ENCODE measurements at places on chromosomes 3 and 15.

DNA sequence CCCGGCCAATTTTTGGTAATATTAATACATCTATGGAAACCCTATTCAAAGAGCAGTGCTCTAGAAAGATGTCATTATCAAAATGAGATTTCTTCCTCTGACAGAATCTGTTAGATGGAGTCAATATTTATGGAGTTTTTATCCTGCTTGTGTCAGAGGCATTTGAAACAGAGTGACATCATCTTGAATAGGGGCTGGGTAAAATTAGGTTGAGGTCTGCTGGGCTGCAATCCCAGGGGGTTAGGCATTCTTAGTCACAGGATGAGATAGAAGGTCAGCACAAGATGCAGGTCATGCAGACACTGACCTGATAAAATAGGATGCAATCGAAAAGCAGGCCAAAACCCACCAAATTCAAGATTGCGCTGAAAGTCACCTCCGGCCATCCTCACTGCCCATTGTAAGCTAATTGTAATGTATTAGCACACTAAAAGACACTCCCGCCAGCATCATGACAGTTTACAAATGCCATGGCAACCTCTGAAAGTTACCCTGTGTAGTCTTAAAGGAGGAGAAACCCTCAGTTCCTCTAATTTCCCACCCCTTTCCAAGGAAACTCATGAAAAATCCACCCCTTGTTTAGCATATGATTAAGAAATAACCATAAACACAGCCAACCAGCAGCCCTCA, 27.3 kb upstream of the CCDC50 start:
- no peak for DNase-seq

DNA sequence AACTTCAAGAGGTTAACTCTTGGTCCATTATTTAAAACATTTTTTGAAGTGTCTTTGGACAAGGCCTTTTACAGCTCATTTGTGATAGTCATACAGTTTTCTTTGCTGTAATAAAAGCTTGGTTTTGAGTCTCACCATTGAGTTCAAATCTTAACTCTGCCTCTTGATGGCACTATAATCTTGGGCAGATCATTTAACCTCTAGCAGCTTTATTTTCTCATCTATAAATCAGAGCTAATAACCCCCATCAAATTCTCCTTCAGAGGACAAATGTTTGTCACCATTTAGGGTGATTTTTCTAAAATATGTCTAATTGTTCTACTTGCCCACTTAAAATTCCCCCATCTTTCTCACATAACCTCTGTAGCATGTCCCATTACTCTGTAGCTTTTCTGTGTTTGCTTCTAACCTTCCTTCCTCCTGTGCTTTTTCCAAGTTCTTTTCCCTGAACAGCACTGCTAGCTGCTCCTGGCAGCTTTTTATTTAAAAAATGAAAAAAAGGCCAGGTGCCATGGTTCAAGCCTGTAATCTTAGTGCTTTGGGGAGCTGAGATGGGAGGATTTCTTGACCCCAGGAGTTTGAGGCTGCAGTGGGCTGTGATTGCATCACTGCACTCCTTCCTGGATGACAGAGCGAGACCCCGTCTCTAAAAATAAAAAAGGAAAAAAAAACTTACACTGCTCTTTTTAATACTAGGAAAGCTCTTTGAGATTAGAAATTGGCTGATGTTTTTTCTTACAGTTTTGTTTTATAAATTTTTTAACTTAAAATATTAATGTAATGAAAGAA, 28.5 kb downstream of the UBE2E1 start:
- no peak for DNase-seq

- DNase-seq, result no peak
Measured at GRCh38 chr3:148981273-148981672, 10.1 kb upstream of the GYG1 start.

DNA sequence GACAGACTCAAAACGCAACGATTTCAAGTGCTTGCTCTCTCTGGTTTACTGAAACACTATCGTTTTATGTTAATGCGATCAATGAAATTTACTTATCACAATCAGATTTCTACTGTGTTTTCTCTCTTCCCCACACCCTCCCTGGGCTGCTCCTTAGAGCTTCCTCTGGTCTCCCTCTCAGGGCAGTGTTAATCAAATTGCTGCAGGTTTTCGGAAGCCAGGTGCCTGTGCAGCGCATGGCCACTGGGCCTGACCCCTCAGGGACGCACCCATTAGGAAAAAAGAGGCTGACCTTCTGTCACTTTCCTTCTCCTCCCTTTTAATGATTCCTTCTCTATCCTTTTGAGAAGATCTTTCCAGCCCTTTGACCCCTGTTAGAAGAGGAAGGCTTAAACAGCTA, 134.5 kb upstream of the ONECUT1 start:
- no peak for DNase-seq

DNA sequence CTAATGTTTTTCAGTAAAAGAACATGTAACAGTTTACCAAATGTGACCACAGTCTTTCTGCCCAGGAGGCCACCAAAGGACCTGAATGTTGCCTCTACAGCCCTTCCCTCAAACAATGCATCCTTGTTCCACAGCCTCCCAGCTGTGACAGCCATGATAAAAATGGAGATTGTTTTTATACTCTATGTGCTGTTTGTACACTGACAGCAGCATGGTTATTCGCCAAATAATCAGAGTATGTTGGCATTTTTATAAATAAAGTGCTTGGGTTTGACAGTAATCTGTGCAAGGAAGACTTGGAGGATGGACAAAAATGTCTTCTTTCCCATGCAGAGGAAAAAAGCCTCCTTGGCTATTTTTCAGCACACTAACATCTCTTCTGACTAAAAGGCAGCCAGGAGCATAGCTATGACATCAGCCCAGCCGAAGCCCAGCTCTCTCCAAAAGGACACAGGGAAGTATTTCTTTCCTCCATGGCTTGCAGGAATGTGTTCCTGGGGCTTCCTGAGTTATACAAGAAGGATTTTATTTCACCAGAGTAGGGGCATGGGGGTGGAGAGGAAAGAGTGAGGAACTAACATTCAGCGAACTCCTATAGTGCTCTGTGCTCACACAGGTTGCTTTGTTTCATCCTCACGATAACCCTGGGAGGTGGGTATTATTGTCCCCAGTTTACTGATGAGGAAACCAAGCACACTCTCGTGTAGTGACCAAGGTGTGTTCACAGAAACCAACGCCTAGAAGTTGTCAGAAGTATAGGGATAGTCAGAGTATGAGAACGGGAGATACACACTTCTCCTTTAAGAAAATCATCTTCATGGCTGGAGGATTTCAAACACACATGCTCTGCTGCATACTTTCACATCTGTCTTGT, 339.7 kb downstream of the MECOM start:
- DNase-seq, result no peak

DNA sequence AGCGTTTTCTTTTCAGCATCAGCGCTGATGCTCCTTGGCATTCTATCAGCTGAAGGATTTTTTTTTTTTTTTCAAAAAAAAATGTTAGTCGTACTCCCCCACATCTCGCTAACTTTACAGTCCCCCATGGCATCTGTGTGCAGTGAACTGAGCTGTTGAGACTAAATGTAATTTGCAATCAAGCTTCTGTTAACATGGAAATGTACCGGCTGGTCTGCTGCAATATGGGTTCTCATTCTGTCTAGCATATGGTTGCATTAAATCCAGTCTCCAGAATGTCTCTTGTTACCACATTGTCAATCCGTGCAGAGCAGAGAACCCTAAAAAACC, 32.2 kb upstream of the TPRG1 start:
- DNase-seq, result no peak

GRCh38 chr3:23421811-23422516, 218.8 kb downstream of the UBE2E2 start:
- no peak for DNase-seq

Measured in lower leg skin (tissue), 4 donors.